ENCODE measurements at places on chromosomes 3 and 15.

GRCh38 chr3:179473565-179473964 is 22.3 kb upstream of the GNB4 start:
- DNase-seq, result peak; percentile 47

GRCh38 chr15:71752604-71753289 is 57.6 kb upstream of the NR2E3 start:
- DNase-seq, result peak; percentile 67

GRCh38 chr15:91916051-91916450 is 62.5 kb downstream of the SLCO3A1 start:
- no peak for DNase-seq

- DNase-seq, result peak; percentile 40
Observed at GRCh38 chr3:150384296-150385212, 23.5 kb upstream of the TSC22D2 start.

DNA sequence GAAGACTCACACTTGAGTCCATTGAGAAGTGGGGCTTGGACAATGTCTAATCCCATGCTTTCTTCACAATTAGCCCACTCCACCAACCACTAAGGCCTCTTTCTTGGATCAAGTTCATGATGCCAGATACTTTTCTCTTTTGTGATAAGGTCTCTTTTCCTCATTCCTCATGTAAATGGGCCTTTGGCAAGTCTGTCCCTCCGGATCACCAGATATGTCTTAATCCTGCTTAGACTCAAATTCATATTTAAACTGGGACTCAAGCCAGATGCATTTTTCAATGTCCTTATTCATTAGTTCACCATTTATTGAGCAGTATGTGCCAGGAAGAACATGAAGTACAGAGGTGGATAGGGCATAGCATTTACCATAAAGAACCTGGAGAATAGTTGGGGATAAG is 671.1 kb downstream of the TBL1XR1 start:
- DNase-seq, result no peak

GRCh38 chr15:58543664-58544335 is 112.0 kb downstream of the LIPC start:
- no peak for DNase-seq

- DNase-seq, result no peak
Observed at GRCh38 chr15:49135911-49136310, 19.5 kb downstream of the COPS2 start.

- no peak for DNase-seq
Observed at GRCh38 chr3:64940596-64941348, 253.0 kb upstream of the ADAMTS9 start.

DNA sequence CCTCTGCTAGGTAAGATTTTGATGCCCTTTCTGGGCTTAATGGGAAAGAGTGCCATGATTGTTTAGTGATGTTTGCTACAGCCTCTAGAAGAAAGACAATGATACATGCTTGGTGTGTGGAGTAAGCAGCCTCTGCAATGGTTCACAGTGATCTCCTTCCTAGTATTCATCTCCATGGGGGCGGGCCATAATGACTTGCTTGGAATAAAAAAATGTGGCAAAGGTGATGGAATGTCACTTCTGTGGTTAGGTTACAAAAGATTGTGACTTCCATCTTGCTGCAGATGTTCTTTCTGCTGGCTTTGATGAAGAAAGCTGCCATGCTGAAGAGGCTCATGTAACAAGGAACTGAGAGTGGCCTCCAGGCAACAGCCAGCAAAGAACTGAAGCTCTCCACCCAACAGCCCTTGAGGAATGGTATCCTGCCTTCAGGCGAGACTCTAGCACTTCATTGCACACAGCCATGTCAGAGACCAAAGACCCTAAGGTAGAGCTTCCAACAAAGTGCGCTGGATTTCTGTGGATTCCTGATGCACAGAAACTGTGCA is 139.1 kb upstream of the LRIG1 start:
- no peak for DNase-seq

- DNase-seq, result no peak
Observed at GRCh38 chr3:41394896-41395295, 195.6 kb downstream of the CTNNB1 start.

DNA sequence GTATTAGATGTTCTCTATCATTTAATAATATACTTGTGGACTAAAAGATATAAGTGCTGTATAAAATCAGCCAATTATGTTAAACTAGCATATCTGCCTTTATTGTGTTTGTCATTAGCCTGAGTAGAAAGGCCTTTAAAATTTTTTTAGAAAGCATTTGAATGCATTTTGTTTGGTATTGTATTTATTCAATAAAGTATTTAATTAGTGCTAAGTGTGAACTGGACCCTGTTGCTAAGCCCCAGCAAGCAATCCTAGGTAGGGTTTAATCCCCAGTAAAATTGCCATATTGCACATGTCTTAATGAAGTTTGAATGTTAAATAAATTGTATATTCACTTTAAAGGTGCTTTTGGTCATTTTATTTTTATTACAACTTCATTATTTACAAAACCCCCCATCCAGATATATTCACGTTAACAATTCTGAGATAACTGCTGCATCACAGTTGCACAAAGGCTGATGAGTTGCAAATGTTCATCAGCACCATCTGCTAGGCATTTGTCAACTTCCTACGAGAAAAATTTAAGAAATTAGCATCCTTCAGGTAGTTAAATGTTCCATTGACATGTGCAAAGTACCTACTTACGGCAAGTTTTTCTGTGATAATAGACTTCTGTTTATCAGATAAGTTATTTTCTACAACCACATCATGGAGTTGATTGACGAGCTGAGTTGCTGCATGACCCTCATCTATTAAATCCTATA is 6.3 kb downstream of the EIF4A2 start:
- no peak for DNase-seq

- DNase-seq, result no peak
Observed at GRCh38 chr15:68542771-68543164, 36.0 kb upstream of the CORO2B start.

GRCh38 chr15:60299452-60300047 is 98.2 kb downstream of the ANXA2 start:
- DNase-seq, result no peak

Data from dermis microvascular lymphatic vessel endothelial cell (primary cell).